Body of pancreas (tissue), 4 donors: ENCODE measurements at places on chromosomes 11 and 22. TPM values are rescaled to one million over a fixed set of nuclear protein-coding genes. Genes with fewer than 3 reads are reported as not detected.
A peak's percentile ranks its signal among the peaks of the same experiment; 100 is the strongest.

DNA sequence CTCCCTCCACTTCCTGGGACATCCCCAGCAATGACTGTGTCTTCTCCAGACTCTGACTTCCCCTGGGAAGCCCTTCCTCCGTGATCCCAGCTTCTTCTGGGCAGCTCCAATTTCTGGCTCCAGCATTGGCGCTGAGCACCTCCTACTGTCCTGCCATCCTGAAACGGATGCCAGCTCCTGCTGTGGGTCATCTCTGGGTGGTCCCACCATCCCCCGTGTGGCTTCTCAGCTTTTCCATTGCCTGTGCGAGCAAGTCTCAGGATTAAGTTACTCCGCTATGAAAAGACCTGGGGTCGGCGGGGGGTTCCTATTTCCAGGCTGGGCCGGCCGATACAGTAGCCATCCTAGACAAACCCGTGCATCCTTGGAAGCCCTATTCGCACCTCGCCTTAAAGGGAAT is 55.4 kb upstream of the FADD start:
- DNase-seq: no peak

DNA sequence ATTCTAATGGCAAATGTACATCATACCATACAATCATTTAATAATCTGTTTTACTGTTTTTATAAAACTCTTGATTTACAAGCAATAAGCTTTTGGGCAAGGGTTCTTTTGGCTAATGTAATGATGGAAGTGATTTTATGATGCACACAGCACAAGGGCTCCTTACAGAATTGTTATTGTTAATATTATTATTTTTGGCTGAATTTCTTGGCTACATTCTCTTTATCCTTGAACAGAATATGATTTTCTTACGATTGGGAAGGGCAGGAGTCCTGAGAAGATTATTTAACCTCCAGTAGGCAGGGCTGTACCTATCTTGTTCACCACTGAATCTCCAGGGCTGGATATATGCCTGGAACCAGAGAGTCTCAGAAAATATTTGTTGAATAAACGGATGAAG is 70.4 kb upstream of the ARHGAP20 start:
- DNase-seq: no peak

GRCh38 chr11:121229495-121230215 is 62.9 kb upstream of the SC5D start:
- no peak for DNase-seq

TRIM49 gene
- not detected for total RNA-seq

LARGE2 gene
- total RNA-seq: 12.2 TPM

CHADL gene
- 6.3 TPM for total RNA-seq

DNA sequence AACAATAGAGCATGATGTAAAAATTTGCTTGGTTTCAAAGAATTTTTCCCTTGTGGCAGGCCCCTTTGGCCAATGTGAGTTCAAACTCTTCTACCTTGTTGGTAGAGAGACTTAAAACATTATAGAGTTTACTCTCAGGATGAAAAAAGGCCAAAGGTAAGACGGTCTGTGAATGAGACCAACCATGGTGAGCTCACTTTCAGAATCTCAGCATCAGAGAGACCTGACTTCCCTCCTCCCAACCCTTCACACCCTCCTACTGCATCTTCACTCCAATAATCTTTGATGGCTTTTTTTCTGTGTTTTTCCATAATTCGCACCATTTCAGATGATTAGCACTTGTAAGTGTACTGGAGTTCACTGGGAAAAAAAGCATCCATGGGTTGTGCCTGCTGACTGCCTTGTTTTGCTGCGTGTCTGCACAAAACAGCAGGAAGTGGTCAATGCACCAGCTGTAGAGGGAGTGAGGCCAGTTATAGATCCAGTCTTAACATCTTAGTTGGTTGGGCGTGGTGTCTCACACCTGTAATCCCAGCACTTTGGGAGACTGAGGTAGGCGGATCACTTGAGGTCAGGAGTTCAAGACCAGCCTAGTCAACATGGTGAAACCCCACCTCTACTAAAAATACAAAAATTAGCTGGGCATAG is 64.1 kb downstream of the SLC1A2 start:
- no peak for DNase-seq

DNA sequence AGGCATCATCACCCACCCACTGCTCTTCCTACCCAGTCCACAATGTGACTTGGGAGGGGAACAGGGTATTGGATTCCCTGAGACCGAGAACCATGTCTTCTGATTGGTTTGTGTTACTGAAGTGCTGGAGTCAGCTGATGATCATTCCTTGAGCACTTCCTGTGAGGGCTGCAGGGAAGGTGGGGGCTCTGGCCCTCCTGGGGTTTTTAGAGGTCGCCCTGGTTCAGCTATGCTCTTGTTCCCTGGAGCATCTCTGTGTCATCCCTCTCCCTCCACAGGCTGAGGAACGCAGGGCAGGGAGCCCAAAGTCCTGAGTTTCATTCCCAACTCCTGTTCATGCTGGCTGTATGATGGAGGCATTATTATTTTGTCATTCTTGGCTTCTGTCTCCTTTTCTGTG is 6.7 kb downstream of the ZC3H7B start:
- DNase-seq: no peak

PNPLA5 gene
- not detected for total RNA-seq

DNA sequence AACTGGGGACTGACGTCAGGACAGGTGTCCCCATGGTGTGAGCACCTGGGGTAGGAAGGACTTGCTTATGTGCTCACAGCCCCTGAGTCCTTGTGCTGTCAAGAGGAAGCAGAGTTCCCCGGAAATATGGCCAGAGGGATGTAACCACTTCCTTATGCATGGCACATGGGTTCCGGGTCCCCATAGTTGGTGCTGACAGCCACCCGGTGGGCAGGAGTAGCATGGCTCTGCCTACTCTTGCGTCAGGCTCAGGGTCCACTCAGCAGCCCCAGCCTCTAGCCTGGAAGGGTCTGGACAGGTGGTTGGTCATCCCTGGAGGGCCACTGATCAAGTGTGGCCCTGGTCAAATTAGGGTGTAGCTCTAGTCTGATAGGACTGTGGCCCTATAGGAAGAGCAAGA is 42.8 kb upstream of the CCND1 start:
- peak; percentile 12 for DNase-seq

CRKL gene
- 25.4 TPM for total RNA-seq

GRCh38 chr22:31503211-31503964 is 7.1 kb downstream of the SFI1 start:
- no peak for DNase-seq

ZW10 gene
- 6.9 TPM for total RNA-seq

DNA sequence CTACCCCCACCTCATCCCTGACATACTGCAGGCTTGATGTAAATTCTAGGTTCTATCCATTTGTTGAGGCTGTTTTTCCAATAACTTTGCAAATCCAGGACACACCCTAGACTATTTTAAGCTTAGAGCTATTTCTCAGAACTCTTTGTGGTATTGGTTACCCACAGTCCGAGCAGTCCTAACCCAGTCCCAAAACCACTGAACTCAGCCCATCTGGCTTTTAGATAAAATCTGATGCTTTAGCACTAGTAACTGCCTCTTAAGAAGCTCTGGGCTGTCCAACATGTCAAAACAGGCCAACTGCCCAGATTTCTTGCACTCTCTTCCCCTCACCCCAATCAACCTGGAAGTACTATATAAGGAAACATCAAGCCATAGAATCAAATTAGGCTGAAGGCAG is 344.4 kb upstream of the CADM1 start:
- DNase-seq: no peak

TMEM86A gene
- 4.7 TPM for total RNA-seq

GRCh38 chr11:8296038-8296649 is 32.5 kb upstream of the LMO1 start:
- DNase-seq: no peak

SLC22A8 gene
- not detected for total RNA-seq

MB gene
- 1.3 TPM for total RNA-seq

DNA sequence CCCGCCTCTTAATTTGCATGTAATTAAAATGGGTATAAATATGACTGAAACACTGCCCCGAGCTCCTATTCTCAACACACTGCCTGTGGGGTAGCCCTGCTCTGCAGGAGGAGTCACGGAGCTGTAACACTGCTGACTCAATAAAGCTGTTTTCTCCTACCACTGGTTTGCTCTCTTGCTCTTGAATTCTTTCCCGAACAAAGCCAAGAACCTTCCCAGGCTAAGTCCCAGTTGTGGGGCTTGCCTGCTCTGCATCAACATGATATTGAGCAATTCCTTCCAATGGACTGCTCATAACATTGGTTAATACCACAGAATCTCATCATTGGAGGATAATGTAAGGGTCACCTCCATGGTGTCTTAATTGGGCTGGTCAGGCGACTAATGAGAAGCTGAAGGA is 114.4 kb downstream of the FBXO7 start:
- DNase-seq: peak; percentile 17

DNA sequence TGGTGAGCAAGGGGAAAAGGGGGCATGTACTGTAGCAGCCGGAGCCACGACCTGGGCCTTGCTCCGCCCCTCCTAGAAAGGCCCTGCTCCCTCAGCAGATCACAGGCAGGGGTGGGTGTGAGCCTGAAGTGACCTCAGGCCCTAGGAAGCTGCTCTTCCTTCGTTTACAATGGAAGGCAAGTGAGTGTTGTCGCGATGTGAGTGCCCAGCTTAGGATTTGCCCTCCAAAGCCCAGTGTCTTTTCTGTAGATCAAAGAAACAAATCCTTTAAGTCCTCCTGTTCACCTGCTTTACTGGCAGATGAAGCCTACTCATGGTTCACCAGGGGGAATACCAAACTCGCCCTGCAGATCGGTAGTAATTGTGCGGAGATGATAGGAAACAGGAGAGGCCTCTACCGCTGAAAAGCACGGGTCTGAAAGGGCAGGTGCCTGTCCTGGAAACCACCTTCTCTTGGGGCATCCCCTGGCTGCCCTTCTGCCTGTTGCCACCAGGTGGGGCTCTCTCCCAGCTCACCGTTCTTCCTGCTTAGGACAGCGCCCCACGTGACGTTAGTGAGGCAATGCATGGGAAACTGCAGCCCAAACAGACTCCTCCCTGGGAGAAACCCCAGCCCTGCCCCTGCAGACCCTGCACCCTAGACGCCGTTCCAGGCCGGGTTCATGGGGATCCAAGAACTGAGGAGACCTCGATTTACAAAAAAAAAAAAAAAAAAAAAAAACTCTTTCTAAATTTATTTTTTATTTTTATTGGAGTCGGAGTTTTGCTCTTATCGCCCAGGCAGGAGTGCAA is 45.9 kb upstream of the RAB1B start:
- peak; percentile 92 for DNase-seq
